ENCODE measurements at places on chromosomes 16 and 17.

GRCh38 chr16:3553138-3553923 is 23.9 kb downstream of the NLRC3 start:
- DNase-seq: no peak

- DNase-seq: no peak
These were observed 30.9 kb upstream of the SEC14L1 start for GRCh38 chr17:77109764-77110359.

- no peak for DNase-seq
These were observed 165.2 kb downstream of the VPS53 start for GRCh38 chr17:549177-550040.

DNA sequence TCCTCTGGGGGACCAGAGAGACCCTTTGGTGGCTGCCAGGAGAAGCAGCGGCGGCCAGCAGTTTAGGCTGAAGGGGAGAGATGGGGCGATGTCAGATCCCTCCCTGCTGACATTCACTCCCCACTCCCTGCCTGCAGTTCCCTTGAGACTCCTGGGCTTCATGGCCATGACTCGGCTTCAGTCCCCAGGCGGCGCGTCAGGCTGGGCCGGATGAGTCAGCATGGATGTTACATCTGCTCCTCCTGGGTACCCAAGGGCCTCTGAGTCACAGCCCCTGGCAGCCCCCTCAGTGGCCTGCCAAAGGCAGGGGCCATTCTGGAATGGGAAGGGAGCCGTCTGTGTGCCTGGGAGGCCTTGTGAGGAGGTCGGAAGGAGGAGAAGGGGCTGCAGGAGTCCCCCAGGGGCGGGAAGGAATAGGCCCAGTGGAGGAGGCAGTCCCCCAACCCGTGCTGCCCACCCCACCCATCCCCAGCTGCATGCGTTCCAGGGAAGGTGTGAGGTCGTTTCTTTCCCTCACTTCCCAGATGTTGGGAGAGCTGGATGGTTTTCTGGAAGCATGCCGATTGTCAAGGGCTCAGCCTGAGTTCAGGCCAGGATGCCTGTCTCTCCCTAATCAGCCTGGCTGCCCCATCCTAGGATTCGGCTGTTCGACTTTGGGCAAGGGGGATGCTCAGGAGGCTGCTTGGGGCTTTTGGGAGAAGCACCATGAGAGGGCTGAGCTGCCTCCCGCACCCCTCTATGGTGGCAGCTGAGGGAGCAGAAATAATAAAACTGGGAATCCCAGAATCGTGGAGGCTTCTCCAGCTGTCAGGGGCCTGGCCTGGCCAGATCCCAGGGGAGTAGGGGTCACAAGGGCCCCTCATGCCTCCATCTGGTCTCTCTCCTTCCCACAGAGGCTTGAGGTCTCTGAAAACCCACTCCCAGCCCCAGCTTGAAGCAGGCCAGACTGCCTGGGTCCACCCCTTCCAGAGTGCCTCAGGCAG is 9.7 kb downstream of the RHBDL3 start:
- DNase-seq: no peak

- DNase-seq: peak; percentile 21
These were observed 5.1 kb downstream of the PRSS21 start for GRCh38 chr16:2822158-2822495.

GRCh38 chr16:57693550-57693949 is 1.1 kb upstream of the DRC7 start:
- DNase-seq: no peak

GRCh38 chr16:81779536-81780320 is 637 bp downstream of the PLCG2 start:
- DNase-seq: peak; percentile 67

DNA sequence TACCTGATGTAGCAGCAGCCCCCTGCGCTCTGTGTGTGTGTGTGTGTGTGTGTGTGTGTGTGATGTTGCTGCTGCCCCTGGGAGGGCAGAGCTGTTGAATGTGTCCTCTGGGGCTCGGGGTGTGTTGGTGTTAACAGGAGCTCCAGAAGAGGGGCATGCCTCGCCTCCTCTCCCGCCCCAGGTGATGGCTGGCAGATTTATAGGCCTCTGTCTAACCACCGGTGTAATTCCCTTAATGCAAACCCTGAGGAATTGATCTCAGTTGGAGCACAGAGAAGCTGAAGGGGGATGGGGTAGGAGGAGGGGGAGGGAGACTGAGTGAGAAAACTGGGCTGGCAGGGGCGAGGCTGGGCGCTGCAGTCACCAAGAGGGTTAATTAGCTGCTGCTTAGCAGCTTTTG is 10.0 kb downstream of the CACNA1G start:
- DNase-seq: no peak

GRCh38 chr16:11635679-11636171 is 32.5 kb upstream of the SNN start:
- no peak for DNase-seq

DNA sequence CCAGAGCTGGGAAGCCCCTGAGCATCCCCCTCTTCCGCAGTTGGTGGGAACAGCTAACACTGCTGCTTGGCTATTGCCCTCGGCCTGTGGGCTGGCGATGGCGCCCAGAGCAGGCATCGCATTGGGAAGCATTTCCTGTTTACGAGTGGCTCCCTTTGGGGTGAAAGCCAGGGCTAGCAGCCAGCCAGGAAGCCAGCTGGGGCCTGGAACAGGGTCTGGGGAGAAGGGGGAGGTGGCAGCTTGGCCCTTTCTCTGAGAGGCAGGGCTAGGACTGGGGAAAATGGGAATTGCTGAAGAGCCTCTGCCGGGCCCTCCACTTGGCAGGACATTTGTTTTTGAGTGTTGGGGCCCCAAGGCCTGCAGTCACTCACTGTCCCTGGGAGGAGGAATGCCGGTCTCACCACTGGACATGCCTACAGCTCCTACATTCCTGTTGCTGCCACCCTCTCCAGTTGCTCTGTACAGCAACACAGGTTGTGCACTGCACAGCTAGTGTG is 2.4 kb upstream of the MTSS2 start:
- no peak for DNase-seq

GRCh38 chr17:45233423-45233924 is 11.8 kb downstream of the FMNL1 start:
- no peak for DNase-seq

DNA sequence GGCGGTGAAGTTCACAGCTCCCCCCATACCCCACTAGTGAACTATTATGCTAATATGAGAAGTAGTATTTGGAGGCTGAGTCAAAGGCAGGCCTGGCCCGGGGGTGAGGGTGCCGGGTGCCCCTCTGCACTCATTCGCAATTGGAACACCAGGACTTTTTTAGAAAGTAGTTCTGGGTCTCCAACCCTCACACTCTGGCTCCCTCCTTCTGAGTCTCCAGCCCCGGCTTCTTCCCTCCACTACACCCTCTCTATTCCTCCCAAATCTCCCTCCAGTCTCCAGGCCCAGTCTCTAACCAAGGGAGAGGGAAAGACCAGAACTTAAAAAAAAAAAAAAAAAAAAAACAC is 11.3 kb upstream of the HOXB2 start:
- DNase-seq: no peak

DNA sequence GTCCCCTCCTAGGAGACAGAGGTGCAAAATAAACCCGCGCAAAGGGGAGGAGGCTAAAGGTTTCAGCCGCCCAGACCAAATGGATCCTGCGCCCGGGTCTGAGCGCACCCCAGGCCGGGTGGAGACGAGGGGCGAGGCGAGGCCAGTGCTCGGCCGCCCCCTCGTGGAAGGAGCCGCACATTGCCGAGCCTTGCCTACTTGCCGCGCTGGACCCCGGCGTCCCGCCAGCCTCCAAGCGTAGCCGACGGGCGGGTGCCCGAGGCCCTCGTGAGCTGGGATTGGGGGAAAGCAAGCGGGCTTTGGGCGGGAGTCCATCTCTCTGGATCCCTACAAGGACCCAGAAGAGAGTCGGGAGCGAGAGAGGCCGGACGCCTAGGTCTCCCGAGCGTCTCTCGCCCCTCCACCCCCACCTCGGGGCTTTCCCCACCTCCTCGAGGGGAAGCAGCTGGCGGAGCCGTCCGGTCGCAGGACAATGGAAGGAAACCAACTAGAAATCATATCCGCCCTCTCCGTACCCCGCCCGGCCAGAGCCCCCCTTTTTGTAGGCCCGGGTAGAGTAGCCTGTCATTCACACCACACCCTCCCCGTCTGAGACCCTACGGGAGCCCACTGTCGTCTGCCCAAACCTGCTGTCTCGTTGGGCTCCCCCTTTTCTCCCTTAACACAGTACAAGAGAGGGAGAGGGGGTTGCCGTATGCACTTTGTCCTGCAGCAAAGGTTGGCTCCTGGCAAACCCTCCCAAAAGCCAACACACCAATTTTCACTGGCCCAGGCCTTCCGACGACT is 664 bp upstream of the BCL6B start:
- DNase-seq: peak; percentile 85

DNA sequence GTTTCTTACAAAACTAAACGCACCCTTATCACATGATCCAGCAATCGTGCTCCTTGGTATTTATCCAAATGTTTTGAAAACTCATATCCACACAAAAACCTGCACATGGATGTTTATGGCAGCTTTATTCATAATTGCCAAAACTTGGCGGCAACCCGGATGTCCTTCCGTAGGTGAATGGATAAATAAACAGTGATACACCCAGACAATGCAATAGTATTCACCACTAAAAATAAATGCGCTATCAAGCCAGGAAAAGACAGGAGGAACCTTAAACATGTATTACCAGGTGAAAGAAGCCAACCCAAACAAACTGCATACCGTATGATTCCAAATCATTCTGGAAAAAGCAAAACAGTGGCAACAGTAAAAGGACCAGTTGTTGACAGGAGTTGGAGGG is 10.0 kb downstream of the SPATA32 start:
- DNase-seq: no peak

GRCh38 chr17:17398188-17398942 is 78.4 kb upstream of the MED9 start:
- DNase-seq: peak; percentile 78

DNA sequence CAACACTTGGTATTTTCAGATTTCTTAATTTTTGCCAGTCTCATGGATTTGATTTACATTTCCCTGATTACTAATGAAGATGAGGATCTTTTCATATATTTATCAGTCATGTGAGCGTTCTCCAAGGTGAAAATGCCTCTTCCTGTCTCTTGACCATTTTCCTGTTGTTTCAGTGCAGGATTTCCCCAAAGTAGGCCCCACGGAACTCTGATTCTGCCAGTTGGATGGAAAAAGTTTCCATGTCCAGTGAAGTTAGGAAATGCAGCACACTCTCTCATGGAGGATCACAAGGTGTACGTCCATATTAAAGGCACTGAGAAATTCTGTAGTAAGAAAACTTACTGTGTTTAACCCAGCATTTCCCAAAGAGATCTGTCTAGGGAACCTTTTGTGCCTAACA is 16.5 kb upstream of the LIMD2 start:
- no peak for DNase-seq

Measured in sciatic nerve (tissue), 2 donors.